ENCODE measurements at places on chromosomes 6 and 20.

DNA sequence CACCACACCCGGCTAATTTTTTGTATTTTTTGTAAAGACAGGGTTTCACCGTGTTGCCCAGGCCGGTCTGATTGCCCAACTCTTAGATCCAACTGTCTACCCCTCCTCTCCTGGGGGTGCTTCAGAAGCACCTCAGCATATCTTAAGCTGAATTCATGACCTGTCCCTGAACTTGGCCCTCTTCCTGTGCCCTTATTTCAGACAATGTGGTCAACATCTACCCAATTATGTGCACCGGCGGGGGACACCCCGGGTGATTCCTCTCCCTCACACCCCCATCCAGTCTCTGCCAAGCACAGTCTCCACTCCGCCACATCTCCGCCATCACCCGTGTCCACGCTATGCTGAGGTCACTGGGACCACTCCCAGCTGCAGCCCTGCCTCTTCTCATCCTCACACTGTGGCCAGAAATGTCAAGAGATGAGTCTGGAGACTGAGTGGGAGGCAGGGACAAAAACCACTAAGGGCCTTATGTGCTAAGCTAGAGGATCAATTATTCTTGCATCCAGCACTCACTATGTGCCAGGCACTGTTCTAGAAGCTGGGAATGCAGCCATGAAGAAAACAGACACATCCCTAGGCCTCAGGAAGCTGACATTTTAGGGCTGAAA, 111.9 kb downstream of the ARMC2 start:
- no peak for DNase-seq

DNA sequence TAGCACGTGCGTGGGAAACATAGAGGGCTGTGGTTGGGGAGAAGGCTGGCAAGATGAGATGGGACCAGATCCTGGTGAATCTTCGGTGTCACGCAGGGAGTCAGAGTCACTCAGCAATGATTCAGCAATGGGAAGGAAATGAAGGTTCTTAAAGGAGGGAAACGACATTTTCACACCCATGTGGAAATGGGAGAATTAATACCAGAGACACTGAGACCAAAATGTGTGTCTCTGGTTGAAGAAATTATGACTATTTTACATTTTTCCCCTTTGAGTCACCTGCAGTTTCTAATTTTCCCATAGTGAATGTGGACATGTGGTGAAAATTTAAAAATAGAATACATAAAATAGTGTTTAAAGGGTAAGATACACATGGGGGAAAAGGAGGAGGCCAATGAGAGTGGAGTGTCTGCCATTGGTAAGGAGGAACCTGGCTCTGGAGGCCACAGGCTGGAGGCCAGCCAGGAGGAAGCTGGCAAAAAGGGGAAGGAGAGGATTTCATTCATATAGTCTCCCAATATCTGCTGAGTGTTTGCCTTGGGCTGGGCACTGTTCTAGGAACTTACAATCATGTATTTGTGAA, 17.5 kb downstream of the NRN1 start:
- DNase-seq = no peak

- DNase-seq = no peak
These were observed 1.7 kb upstream of the SLC12A5 start for GRCh38 chr20:46027245-46027853.

DNA sequence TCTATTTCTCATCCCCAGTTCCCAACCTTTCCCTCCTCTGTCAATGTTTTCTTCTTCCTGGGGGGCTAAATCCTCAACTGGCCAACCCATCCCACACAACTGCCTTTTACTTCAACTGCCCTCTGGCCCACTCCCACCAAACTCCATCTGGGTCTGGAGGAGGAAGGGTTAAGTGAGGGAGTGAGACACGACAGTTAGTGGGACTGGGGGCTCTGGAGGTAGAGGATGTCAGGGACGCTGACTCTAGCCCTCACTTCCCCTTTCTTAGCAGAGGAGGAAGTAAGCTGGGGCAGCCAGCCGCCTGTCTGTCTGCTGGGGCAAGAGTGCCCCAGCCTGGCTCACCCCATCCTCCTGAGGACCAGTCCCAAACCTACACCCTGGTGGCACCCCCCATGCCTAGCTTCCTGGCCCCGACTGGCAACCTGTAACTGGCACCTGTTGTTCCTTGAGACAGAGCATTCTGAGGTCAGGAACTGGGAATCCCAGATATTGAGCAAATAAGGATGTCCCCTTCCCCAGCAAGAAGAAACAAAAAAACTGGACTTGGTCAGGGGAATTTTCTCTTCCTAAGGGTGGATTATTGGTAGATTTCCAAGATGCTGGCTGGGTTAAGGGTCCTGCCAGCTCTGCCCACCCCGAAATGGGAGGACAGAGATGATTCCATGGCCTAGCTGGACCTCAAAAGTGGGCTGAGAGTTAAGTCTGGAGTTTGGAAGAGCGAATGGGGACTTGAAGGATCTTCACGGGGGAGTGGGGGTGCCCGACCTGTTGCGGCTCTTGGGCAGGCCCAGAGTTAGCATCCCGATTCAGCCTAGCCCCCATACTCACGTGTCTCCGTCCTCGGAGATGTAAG, 971 bp downstream of the NFKBIE start:
- no peak for DNase-seq

DNA sequence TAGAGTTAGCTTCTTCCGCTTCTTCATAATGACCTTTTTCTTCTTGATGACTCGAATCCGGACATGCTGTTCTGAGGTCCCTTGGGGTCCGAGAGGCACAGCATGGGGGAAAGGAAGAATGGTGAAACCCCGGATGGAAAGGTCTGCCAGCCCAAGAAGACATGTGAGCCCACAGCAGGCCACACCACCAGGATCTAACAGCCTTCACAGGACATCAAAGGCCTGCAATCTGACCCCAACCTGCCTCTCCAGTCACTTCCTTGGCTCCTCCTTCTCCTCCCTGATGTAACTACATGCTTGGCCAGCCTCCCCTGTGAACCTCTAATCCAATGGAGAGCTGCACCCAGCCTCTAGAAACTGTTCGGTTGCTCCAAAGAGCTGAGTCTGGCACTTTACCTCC, 1.6 kb downstream of the CPXM1 start:
- no peak for DNase-seq

GRCh38 chr6:119234457-119234856, 115.1 kb downstream of the MAN1A1 start:
- DNase-seq = no peak

- no peak for DNase-seq
These were observed 14.1 kb downstream of the MYBL2 start for GRCh38 chr20:43680981-43681380.

DNA sequence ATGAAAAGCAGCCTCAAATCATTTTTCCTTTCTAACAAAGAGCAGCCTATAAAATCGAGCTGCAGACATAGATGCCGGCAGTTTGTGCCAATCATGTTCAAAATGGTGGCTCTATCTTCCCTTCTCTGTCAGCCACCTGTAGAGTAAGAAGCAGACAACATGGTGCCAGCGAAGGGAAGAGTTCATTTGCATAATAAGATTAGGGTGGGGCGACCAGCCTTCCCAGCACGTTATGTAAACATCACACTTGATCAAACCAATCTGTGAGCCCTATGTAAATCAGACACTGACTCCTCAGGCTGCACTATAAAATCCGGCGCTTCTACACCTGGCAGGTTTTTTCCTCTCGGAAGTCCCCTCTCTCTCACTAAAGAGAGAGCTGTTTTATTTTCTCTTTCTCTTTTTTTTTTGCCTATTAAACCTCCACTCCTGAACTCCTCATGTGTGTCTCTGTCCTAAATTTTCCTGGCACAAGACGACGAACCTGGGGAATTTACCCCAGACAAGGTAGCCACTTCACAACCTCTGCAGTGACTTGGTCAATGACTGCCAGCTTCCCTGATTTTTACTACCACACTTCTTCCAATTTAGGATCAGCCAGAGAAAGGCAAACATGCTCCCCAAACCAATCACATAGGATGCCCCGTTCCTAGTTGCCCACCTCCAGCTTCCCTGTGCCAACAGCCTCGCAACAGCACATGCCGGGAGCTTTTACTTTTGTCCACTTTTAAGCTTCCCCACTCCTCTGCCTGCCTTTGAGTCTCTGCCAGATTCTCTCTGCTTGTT, 12.9 kb downstream of the TPMT start:
- DNase-seq = no peak

DNA sequence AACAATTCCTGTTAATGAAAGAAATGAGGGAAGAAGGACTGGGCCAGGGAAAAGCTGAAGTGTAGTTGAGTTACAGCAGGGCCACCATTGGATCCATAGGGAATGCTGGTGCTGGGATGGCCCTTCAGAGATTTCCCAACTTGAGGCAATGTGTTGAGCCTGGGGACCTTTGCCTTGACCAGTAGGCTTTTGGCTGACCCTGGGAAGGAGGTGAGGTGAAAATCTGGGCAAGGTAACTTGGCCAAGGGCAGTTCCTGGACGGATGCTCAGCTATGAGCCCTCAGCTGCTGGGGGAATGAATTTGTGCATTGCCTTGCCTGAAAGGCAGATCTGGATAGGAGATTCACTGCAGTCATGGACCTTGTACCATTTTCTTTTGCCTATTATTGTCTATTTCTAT, 20.4 kb downstream of the UTRN start:
- DNase-seq = no peak

DNA sequence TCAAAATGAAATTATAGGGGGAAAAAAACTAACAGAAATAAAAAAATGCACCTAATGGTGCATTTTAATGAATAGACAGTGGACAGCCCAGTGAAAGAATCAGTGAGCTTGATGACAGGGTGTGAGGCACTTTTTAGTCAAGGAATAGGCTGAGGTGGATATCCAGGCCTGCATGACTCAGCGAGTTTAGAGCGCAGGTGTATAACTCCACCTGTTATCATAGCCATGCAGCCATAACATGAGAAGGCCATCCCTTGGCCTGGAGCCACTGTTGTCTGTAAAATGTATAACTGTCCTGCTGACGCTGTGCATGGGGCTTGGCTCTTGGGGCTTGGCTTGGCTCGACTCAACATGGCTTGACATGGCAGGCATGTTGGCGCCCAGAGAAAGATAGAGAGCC, 331.5 kb upstream of the NOX3 start:
- no peak for DNase-seq

DNA sequence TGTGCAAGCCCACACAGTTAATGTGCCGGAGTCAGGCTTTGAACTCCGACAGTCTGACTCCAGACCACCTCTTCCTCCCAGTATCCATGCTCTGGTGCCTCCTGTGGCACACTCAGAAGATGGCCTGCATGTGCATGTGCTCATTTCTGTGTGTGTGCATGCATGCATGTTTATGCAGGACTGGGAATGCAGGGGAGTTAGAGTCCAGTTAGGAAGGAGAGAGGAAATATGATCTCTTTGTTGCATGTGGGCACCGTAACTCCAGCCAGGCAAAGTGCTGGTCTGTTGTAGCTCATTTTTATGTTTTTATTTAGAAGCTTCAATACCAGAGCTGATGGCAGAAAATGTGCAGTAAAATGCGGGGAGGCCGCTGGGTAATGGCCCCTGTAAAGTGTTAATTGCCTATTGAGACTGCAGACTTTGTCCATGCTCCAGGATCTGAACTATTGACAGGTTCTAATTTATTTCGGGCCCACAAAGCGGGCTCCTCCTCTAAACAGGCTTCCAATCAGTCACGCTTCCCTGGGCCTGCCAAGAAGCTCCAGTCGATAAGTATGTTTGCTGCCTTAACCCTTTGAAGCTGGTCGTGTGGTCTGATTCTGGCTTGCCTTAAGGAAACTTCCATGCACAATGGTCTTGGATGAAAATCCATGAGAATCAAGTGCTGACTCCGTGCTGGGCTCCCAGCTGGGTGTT, 248.3 kb downstream of the DHX35 start:
- DNase-seq = no peak

DNA sequence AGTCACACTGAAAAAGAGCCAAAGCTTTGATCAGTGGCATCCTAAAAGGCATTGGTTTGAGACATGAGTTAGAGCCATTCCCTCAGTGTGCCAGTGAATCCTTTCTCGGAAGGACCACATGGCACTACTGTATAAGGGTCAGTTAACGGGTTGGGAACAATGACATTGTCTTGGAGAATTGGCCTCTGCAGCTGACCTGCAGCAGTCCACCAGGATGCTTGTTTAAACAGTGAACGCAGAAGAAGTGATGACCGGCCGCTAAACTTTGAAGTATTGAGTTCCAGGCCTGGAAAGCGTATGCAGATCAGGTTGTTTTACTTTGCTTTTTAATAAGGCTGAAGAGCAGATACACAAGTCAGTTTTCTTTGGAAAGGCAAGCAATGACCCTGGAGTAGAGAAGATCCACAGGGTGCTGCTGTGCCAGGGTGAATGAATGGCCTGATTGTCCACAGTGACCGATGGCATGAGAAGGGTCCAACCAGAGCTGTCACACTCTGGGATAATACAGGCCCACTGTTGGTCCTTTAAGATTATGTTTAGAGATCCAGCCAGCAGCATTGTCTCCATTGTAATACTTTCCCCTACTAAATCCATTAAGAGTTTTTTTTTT, 57.8 kb downstream of the GMPR start:
- DNase-seq = no peak

DNA sequence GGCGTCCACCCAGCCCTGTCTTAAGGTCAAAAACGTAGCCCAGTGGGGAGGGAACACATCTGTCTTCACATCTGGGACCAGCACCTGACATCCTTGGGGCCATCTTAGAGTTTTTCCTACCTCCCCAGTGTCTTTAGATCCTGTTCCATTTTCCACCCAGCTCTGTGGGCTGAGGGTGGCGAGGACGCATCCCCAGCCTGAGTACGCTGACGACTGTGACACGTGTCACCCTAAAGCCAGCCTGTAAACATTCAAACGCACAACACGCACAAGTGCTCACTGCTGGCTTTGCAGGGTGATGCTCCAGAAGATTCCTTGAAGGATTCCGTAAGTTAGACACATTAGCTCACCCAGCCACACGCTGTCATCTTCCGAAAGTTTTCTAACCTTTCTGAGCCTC, 215.9 kb downstream of the TAF4 start:
- no peak for DNase-seq

- no peak for DNase-seq
These were observed 14.8 kb upstream of the NPEPL1 start for GRCh38 chr20:58677808-58678207.

DNA sequence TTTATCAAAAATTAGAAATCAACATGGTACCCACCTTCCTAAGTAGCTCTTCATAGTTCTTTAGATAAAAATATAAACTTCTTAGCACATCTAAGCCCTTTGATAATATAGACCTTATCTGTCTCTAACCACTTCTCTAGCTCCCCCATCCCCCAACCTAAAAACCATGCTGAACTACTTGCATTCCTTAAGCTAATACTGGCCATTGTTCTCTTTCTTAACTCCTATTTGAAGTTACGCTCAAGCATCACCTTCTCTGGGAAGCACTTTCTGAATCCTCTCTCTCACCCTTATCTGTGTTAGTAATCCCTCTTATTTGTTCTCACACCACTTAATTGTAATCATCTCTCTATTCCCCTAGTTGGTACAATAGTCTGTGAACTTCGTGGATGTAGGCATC, 153.0 kb downstream of the PHF3 start:
- DNase-seq = no peak

DNA sequence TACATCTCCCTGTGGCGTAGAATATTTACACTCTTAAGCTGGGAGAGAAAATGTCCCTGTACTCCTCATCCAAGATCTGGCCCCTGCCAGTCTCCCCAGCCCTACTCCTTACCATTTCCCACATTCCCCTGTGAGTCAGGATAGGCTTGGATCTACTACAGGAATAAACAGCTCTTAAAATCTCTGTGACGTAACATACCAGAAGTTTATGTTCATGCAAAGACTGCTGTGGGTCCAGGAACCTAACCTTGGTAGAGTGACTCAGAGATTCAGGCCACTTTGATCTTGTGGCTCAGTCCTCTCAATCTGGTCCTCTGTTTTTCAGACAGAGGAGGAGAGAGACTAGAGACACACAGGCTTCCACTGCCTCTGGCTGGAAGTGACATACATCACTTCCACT, 38.5 kb upstream of the GPR6 start:
- DNase-seq = no peak
